Upper lobe of right lung (tissue), 1 donor: ENCODE measurements at places on chromosomes 6 and 20. TPM values are rescaled to one million over a fixed set of nuclear protein-coding genes. Genes with fewer than 3 reads are reported as not detected.

The TMEM14C gene
- total RNA-seq, result 87.5 TPM

The PGC gene
- 1,050 TPM for total RNA-seq

The SLX4IP gene
- 5.4 TPM for total RNA-seq

The GRIK2 gene
- 0.38 TPM for total RNA-seq

The FANCE gene
- total RNA-seq, result 10.4 TPM

The ZNF318 gene
- 16.4 TPM for total RNA-seq

The MLN gene
- total RNA-seq, result not detected

The SLC22A2 gene
- total RNA-seq, result not detected

The GSTA3 gene
- not detected for total RNA-seq

The TRIM31 gene
- 0.35 TPM for total RNA-seq

The ECT2L gene
- not detected for total RNA-seq

The FLRT3 gene
- total RNA-seq, result 71.2 TPM

The WASF1 gene
- 3.6 TPM for total RNA-seq

The KHDRBS2 gene
- total RNA-seq, result 9.4 TPM

The SLC2A4RG gene
- total RNA-seq, result 64.1 TPM

The AMD1 gene
- total RNA-seq, result 61.7 TPM

The MAFB gene
- 37.3 TPM for total RNA-seq

The RPS6KA2 gene
- total RNA-seq, result 136 TPM

The LRRN4 gene
- total RNA-seq, result 76.6 TPM

The MYB gene
- total RNA-seq, result 2.0 TPM

The SLC4A11 gene
- total RNA-seq, result 2.7 TPM

The HAO1 gene
- not detected for total RNA-seq

The OPRM1 gene
- not detected for total RNA-seq

The ACTL10 gene
- 1.3 TPM for total RNA-seq

The TSPO2 gene
- not detected for total RNA-seq

The IL20RA gene
- 13.3 TPM for total RNA-seq

The PIGU gene
- total RNA-seq, result 13.2 TPM

The TSBP1 gene
- total RNA-seq, result not detected

The IP6K3 gene
- 4.6 TPM for total RNA-seq

The TRIM40 gene
- not detected for total RNA-seq

The MUCL3 gene
- total RNA-seq, result 4.6 TPM

The GPR63 gene
- total RNA-seq, result 0.55 TPM
